ENCODE measurements at places on chromosomes 1 and 21.

DNA sequence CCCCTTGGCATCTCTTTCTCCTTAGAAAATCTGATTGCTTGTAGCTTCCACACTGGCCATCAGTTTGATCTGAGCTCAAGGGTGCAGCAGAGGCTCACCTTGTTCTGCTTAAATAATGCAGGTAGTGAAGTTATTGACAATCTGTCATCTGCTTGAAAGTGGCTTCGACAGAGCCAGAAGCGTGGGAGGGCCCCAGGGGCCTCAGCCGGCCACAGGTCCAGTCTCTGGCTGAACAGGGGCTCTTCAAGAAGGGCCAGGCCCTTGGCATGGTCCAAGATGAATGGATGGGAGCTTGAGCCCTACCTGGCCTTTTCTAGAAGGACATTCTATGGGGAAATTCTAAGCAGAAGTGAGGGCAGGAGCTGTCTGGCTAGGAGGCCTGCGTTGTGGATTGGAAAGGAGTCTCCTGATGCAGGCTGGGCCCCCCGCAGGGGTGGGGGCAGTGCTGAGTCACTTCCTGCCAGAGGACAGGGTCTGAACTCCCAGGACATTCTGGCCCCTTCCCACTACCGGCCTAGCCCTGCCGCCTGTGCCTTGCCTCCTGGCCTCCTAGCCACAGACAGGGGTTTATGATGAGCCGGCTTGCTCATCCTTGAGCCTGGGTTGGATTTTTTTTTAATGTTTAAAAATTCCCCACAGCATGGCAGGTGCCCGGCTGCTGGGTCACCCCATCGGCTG is 162.3 kb upstream of the VAMP3 start:
- H3K4me3 ChIP-seq, result no peak overlapping the region
- H3K27ac ChIP-seq, result no peak overlapping the region
- H3K4me1 ChIP-seq, result no peaks in the 10 kb centered on the region
- no peak for DNase-seq
- no peaks in the 10 kb centered on the region for H3K36me3 ChIP-seq
- H3K27me3 ChIP-seq, result peaks cover 74% of the 10 kb centered on the region

GRCh38 chr1:164682570-164682969 is 123.6 kb downstream of the PBX1 start:
- H3K27me3 ChIP-seq, result no peaks in the 10 kb centered on the region
- DNase-seq, result no peak
- no peaks in the 10 kb centered on the region for H3K4me1 ChIP-seq

DNA sequence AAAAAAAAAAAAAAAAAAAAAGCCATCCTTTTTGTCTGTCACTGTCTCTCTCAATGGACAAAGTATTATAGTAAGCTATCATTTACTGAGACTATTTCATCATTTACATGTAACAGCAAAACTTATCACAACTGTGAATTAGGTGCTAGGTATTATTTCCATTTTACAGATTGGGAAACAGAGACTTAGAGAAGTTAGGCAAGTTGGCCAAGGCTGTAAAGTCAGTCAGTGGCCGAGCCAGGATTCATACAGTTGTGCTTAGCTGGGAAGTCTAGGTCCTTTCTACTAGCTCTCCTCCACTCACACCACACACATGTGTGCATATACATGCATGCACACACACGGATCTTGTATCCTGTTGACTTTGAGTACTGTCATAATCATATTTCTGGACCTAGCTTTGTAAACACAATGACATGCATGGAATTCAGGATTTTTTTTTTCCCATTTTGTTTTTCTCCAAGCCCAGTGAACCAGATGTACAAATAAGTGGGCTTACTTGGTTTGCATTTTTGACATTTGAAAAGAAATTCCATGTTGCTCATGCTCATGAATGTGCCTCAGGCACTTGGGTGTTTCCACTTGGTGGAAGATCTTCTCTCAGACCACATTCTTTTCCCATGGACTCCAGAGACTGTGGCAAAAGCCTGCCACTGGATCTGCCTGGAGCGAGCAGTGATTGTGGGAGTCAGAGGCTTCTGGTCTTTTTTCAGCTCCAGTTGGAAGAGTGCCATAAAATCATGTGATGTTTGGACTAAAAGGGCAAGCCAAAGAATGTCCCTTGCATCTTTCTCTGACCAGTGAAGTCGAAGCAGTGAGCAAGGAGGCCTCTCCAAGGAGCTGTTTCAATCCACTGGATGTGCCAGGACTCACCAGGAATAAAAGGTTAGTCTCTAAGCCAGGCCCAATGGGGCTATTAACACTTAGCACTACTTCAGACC is 61.7 kb upstream of the DNAJC6 start:
- H3K4me1 ChIP-seq, result no peaks in the 10 kb centered on the region
- no peak overlapping the region for H3K27ac ChIP-seq
- peaks cover 47% of the 10 kb centered on the region for H3K27me3 ChIP-seq
- DNase-seq, result no peak

DNA sequence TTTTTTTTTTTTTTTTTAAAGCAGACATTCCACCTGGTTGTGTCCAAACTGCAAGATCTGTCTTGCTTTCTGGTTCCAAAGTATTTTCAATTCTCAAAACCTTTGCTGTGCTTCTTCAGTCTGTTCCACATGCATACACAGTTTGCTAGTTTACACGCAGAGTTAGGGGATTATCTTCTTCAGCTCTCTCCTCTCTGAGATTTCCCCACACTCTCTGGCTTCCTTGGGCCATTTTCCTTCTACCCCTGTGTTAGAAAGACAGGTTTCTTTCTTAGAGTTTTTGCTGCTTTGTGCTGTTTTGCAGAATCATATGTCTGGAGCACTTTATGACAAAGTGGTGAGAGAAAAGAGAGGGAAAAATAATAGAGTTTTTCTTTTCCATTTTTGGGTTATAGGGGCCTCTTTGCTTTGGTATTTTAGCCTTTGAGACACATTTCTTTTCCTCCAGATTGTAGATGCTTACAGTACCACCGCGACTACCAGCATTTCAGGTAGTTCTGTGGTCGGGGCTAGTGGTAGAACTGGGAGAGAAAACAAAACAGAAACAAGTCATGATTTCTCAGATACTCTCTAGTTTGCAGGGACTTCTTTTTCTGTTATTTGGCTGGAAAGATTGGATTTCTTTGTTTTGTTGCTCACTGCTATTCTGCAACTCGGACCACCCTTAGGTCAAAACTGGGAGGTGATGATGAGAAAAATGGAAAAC is 66.3 kb downstream of the RABGAP1L start:
- no peaks in the 10 kb centered on the region for H3K27me3 ChIP-seq
- peaks cover 21% of the 10 kb centered on the region for H3K36me3 ChIP-seq
- H3K4me3 ChIP-seq, result no peak overlapping the region
- H3K27ac ChIP-seq, result no peak overlapping the region
- no peak for DNase-seq
- H3K4me1 ChIP-seq, result peaks cover 30% of the 10 kb centered on the region

- DNase-seq, result no peak
- no peaks in the 10 kb centered on the region for H3K4me1 ChIP-seq
- peaks cover 4% of the 10 kb centered on the region for H3K36me3 ChIP-seq
- H3K27ac ChIP-seq, result no peak overlapping the region
Measured at GRCh38 chr1:208271236-208271635, 27.1 kb upstream of the PLXNA2 start.

- no peaks in the 10 kb centered on the region for H3K36me3 ChIP-seq
- no peak overlapping the region for H3K4me3 ChIP-seq
- no peak for DNase-seq
- H3K4me1 ChIP-seq, result no peaks in the 10 kb centered on the region
Measured at GRCh38 chr1:175788586-175789252, 45.3 kb upstream of the TNR start.

GRCh38 chr1:45067806-45068205 is 55.8 kb downstream of the UROD start:
- no peak for DNase-seq
- H3K36me3 ChIP-seq, result peaks cover 4% of the 10 kb centered on the region
- H3K4me1 ChIP-seq, result no peaks in the 10 kb centered on the region
- no peak overlapping the region for H3K27ac ChIP-seq

GRCh38 chr1:22412932-22413727 is 38.5 kb upstream of the ZBTB40 start:
- DNase-seq, result no peak
- no peak overlapping the region for H3K27ac ChIP-seq
- no peaks in the 10 kb centered on the region for H3K36me3 ChIP-seq
- H3K4me1 ChIP-seq, result no peaks in the 10 kb centered on the region
- peaks cover 30% of the 10 kb centered on the region for H3K27me3 ChIP-seq

GRCh38 chr21:42350318-42350910 is 380 bp downstream of the TFF2 start:
- no peaks in the 10 kb centered on the region for H3K4me1 ChIP-seq
- no peak for DNase-seq
- no peak overlapping the region for H3K27ac ChIP-seq
- H3K4me3 ChIP-seq, result no peak overlapping the region
- H3K27me3 ChIP-seq, result peaks cover 5% of the 10 kb centered on the region

- no peak for DNase-seq
- H3K36me3 ChIP-seq, result peaks cover 37% of the 10 kb centered on the region
- H3K4me3 ChIP-seq, result peak overlapping the region; percentile 75
- H3K27ac ChIP-seq, result peak overlapping the region; percentile 57
Measured at GRCh38 chr1:54402896-54403295, 3.3 kb downstream of the SSBP3 start.

GRCh38 chr1:241482761-241483250 is 36.7 kb downstream of the FH start:
- peaks cover 12% of the 10 kb centered on the region for H3K27me3 ChIP-seq
- no peaks in the 10 kb centered on the region for H3K4me1 ChIP-seq
- H3K36me3 ChIP-seq, result no peaks in the 10 kb centered on the region
- no peak overlapping the region for H3K4me3 ChIP-seq

GRCh38 chr21:34745557-34746255 is 76.9 kb downstream of the CLIC6 start:
- H3K4me3 ChIP-seq, result peak overlapping the region; percentile 23
- no peak overlapping the region for H3K27ac ChIP-seq
- no peaks in the 10 kb centered on the region for H3K36me3 ChIP-seq
- DNase-seq, result peak; percentile 17
- H3K4me1 ChIP-seq, result no peaks in the 10 kb centered on the region
- H3K27me3 ChIP-seq, result peaks cover 39% of the 10 kb centered on the region

DNA sequence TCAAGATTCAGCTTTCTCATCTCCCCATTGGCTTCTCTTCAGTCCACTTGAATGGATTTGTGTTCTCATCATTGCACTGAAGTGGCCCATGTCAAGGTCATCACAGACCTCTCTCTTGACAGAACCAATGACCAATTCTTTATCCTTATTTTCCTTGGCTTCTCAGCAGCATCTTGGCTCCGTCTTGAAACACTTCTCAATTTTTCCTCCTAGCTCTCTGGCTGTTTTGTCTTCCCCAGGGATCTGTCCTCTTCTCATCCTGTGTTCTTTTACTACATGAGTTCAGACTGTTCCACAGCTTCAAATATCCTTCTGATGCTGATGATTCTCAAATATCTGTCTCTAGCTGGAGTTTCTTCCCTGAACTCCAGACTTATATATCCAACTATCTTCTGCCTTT is 78.6 kb downstream of the COLGALT2 start:
- no peak for DNase-seq
- H3K4me1 ChIP-seq, result peaks cover 17% of the 10 kb centered on the region
- H3K27ac ChIP-seq, result no peak overlapping the region
- no peaks in the 10 kb centered on the region for H3K36me3 ChIP-seq
- no peaks in the 10 kb centered on the region for H3K27me3 ChIP-seq

- no peak for DNase-seq
- H3K4me1 ChIP-seq, result no peaks in the 10 kb centered on the region
- H3K27ac ChIP-seq, result no peak overlapping the region
- peaks cover 22% of the 10 kb centered on the region for H3K27me3 ChIP-seq
- no peaks in the 10 kb centered on the region for H3K36me3 ChIP-seq
Measured at GRCh38 chr1:110148961-110149360, 1.3 kb upstream of the SLC6A17 start.

- H3K27ac ChIP-seq, result no peak within 1 kb of the TSS
- peaks cover 90% of the 10 kb centered on the region for H3K27me3 ChIP-seq
- peaks cover 5% of the 10 kb centered on the region for H3K36me3 ChIP-seq
- H3K4me1 ChIP-seq, result peaks cover 18% of the 10 kb centered on the region
- DNase-seq, result no peak
Measured at GRCh38 chr1:185733818-185734735, at the start of gene HMCN1. TSS of gene HMCN1 (plus strand) at chr1:185734391. CDS start at chr1:185734780, 389 bp downstream.

DNA sequence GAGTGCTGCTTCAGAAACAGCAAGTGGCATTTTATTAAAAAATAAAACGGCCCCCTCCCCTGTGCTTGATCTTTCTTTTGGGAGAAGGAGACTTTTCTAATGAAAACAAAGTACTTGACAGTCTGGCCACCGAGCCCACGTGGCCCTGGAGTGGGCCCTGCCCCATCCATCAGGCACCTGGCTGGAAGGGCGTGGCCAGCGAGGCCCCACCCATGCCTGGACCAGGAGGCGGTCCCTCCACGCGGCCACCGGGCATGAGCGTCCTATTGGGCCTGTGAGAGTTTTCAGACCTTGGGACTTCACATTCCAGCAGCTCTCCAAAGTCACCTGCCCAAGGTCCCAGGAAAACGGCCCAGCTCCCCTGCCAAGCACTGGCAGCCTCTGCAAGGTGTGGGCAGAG is 144.7 kb downstream of the CASZ1 start:
- H3K4me1 ChIP-seq, result no peaks in the 10 kb centered on the region
- H3K27ac ChIP-seq, result no peak overlapping the region
- DNase-seq, result no peak
- H3K27me3 ChIP-seq, result no peaks in the 10 kb centered on the region
- peaks cover 15% of the 10 kb centered on the region for H3K36me3 ChIP-seq
- no peak overlapping the region for H3K4me3 ChIP-seq

GRCh38 chr1:158932171-158932570 is 819 bp downstream of the PYHIN1 start:
- H3K27me3 ChIP-seq, result no peaks in the 10 kb centered on the region
- no peak for DNase-seq
- H3K27ac ChIP-seq, result peak overlapping the region; percentile 95
- peak overlapping the region; percentile 93 for H3K4me3 ChIP-seq
- peaks cover 18% of the 10 kb centered on the region for H3K36me3 ChIP-seq

DNA sequence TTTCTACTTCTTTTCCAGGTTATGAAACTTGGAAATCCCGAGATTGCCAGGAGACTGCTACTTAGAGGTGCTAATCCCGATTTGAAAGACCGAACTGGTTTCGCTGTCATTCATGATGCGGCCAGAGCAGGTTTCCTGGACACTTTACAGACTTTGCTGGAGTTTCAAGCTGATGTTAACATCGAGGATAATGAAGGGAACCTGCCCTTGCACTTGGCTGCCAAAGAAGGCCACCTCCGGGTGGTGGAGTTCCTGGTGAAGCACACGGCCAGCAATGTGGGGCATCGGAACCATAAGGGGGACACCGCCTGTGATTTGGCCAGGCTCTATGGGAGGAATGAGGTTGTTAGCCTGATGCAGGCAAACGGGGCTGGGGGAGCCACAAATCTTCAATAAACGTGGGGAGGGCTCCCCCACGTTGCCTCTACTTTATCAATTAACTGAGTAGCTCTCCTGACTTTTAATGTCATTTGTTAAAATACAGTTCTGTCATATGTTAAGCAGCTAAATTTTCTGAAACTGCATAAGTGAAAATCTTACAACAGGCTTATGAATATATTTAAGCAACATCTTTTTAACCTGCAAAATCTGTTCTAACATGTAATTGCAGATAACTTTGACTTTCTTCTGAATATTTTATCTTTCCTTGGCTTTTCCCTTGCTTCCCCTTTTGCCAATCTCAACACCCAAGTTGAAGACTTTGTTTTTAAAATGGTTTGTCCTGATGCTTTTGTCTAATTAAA is 4.0 kb downstream of the CDKN2C start:
- H3K4me3 ChIP-seq, result no peak overlapping the region
- peaks cover 28% of the 10 kb centered on the region for H3K4me1 ChIP-seq
- no peak for DNase-seq
- H3K27ac ChIP-seq, result no peak overlapping the region
- H3K27me3 ChIP-seq, result peaks cover 20% of the 10 kb centered on the region

GRCh38 chr1:173224280-173224892 is 17.3 kb upstream of the TNFSF4 start:
- H3K4me1 ChIP-seq, result peaks cover 13% of the 10 kb centered on the region
- H3K27ac ChIP-seq, result no peak overlapping the region
- DNase-seq, result no peak
- H3K27me3 ChIP-seq, result no peaks in the 10 kb centered on the region

- no peaks in the 10 kb centered on the region for H3K4me1 ChIP-seq
- H3K27ac ChIP-seq, result no peak overlapping the region
- H3K27me3 ChIP-seq, result no peaks in the 10 kb centered on the region
- no peak overlapping the region for H3K4me3 ChIP-seq
- no peaks in the 10 kb centered on the region for H3K36me3 ChIP-seq
Measured at GRCh38 chr1:74222701-74223100, 12.5 kb upstream of the TNNI3K start.

All from central memory CD8-positive, alpha-beta T cell (primary cell).